Ovary (tissue), 10 donors: ENCODE measurements at places on chromosomes 7 and 10.

- no peak for DNase-seq
These were observed 143.4 kb downstream of the TMEM168 start for GRCh38 chr7:112646783-112647182.

DNA sequence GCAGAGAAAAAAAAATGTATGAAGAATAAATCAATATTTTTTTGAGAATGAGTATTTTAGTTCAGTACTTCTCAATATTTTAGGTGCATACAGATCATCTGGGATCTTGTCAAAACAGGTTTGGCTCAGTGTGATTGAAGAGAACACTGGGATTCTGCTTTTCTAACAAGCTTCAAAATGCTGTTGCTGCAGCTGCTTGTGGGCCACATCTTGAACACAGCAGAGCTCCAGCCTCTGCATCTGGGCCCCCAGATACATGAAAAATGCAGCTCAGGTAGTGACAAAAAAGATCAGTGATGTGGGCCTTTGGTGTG lies 1177.1 kb upstream of the C7orf33 start:
- DNase-seq: no peak

GRCh38 chr7:73341877-73342276 lies 13.9 kb downstream of the FKBP6 start:
- no peak for DNase-seq

- no peak for DNase-seq
These were observed 19.6 kb downstream of the GIMAP5 start for GRCh38 chr7:150756858-150757257.

DNA sequence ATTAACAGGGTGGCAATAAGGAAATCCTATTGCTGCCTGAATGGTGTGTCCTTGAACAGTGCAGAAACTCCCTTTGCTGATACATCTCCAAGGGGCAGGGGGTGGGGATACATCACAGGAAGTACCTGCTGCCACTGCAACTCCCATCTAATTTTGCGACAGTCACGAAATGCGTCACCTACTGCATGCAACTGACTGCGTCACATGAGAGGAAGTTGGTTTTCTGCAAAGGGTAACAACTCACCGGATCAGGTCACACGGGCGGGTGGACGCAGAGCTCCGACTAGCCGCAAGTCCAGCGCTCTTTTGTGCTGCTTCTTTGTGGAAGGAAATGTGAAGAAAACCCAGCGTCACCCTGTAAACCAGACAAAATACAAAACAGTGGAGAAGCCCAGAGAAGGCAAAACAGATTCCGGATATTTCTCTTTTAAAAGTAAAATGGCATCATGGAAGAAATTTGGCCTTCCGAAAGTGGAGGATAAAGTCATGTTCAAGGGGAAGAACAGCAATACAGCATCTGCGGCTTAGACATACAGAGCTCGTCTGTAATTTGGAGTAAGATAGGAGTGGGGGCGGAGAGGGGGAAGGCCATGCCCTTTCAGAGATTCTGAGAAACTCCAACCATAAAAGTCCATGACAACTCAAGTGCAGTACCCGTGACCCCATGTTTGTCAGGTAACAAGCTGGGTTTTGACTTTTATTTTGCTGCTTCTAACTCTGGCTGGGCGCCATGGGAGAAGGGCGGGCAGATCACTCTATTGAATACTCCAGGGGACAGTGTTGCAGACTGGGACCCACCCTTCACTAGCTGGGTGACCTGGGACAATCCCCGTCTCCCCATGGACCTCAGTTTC lies 32.3 kb upstream of the PLEKHS1 start:
- DNase-seq: no peak

GRCh38 chr10:115278294-115278693 lies 185.1 kb downstream of the ATRNL1 start:
- DNase-seq: no peak
